ENCODE measurements at places on chromosomes 11 and 22.

DNA sequence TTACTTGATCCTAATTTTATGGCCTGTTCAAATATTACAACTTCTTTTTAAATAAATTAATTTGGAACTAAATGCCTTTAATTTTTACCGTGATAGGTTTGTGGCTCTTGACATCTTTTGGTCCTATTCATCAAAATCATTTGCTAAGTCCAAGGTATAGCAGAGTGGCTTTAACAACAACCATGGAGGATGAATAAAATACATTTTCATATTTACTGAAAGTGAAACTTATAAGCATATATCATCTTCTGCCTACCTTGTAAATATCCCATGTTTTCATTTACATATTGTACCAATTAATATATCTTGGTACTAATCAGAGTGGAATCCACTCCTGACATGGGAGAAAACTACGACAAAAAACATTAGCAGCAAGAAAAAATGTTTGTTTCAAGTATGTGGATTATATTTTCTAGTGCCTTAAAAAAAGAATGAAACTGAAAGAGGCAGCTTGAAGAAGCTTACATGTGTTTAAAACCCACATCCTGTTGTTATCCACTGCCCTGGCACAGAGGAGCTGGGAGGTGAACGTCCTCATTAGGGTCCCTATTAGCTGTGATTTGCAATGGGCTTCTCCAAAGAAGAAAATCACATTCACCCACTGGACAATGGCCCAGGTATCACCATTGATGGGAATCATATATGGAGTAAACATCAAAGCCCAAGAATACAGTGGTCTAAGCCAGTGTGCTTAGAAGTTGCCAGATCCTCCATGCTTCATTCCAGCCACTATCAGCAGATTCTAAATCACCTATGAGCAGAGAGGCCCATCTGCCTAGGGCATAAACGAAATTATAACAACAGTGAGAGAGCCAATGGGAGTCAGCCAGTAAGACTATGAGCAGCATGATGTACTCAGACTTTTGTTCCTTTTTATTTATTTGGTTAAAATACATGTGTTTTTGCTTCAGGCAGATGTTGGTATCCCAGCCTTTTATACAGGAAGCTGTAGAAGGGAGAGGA, 84.7 kb downstream of the MAML2 start:
- peak; percentile 18 for DNase-seq

DNA sequence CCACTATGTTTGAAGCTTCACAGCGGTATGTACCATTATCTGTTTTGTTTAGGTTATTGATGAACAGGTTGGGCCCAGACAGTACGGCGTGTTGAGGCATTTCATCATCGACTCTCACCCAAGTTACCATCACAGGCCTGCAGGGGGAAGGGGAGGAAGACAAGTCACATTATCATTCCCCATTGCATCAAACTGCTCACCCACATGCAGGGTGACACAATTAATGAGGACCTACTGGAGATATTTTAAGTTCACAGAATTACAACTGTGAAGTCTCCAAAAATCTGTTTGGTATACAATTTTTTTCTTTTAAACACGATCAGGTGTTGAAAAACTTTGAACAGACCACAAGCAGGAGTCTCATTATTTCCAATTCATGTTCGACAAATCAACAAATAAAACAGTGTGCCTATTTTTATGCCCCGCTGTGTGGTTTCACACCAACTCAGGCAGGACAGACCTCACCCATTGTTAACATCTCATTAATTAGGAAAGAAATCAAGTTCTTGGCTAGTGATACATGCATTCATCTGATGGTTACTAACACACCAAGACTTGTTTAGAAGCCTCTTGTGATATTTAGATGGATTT, 289.5 kb downstream of the CADM1 start:
- peak; percentile 25 for DNase-seq

DNA sequence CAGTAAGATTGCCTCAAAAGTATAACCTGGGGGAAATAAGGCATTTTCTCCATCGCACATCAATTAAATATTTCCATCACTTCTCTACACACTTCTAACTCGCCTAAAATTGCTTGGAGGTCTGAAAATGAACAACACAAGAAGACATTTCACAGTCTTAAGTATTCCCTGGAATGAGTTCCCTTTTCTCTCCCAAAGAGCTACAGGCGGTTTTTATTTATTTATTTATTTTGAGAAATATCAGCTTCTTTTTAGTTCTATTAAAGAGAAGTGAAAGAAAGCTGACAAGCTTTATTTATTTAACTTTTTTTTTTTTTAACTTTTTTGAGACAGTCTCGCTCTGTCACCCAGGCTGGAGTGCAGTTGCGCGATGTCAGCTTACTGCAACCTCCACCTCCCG, 11.5 kb upstream of the PARVB start:
- DNase-seq: no peak

- DNase-seq: no peak
Observed at GRCh38 chr11:102868339-102868738, 6.4 kb downstream of the MMP12 start.

GRCh38 chr11:44638032-44638431, 72.6 kb downstream of the CD82 start:
- no peak for DNase-seq

DNA sequence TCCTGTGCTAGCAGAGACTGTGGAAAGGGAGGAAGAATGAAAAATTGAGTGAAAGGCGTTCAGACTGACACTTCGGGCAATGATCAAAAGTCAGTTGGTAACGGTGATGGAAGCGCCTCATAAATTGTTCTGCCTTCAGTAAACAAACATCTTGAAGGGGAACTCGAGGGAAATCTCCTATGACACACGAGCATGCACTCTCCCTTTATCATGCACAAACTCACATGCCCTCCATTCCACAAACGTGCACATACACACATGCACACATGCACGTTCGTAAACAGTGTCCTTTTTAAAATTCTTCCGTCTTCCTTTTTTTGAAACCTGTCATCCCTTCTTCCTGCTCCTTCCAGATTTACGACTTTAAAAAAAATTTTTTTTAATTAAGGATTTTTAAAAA, 77.8 kb upstream of the TMEM45B start:
- no peak for DNase-seq

DNA sequence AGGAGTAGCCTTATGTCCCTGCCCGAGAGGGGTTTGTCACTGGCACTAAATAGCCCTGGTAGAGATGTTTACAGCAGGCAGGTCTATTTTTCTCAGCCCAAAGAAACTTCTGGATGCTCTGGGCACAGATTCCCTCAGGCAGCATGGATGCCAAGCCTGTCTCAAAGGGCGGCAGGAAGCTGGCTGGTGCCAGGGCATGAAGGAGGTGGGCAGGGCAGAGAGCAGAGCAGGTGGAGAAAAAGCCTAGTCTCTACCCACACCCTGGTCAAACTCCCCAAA, 4.1 kb upstream of the GAS2L1 start:
- DNase-seq: no peak

DNA sequence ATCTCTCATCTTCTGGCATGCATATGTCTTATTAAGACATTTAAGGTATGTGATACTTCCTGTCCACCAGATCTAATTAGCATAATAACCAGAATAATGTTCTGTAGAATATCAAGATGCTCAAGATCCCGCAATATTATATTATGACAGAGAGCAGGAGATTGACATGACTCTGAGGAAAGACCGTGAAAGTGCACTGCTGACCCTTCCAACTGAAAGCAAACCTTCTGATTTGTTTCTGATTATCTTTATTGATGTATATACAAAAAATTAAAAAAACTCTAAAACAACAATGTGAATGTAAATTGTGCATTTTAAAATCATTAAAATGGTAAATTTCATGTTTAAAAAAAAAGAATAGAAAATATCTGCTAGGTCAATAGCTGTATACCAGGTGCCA, 184.4 kb upstream of the TMEM45B start:
- no peak for DNase-seq

DNA sequence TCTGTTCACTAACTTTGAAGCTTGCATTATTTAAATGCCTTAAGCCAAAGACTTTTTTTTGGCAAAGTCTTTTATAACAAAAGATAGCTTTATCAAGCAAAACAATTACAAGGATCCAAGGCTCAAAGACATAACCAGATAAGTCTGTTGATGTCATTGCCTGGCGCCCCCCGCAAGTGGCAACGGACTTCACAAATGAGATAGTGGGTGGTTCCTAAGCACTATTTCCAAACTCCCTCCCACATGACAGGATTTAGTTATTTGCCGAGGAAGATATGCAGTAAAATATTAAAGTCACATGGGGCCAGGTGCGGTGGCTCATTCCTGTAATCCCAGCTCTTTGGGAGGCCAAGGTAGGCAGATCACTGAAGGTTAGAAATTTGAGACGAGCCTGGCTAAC, 194.2 kb upstream of the DDI1 start:
- DNase-seq: no peak

DNA sequence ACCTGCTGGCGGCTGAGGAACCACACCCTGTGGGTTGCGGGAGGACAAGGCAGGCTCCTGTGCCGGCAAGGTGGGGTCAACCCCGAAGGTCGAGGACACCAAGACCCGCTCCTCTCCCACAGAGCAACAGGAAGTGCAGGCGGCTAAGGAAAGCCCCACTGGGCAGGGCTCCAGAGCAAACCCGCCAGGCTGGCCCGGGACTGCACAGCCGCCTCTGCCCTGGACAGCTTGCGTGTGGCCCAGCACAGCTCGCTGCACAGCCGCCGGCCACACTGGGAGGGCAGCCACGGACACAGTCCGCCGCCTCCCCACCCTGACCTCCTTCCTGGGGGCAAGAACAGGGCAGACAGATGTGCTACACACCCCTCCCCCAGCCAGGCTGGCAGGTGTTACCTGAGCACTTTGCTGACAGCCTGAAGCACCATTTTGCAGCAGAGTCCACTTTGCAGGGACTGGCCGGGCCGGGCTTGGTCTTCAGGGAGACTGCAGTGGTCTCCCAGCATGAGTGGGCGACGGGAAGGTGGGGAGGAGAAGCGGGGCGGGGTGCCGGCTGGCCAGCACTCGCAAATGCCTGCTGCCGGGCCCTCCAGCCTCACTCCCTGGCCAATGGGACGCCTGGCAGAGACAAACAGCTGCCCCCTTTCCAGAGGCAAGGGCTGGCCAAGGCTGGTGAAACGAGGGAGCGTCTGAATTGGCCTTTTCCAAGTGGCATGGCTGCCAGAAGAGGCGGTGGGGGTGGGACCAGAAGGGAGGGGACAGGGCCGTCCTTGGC, at the start of gene MOB2:
MOB2 (minus strand) TSS at position 726 of the 772 bp plus-strand sequence; CDS start at position 503, 223 bp downstream.
- no peak for DNase-seq

DNA sequence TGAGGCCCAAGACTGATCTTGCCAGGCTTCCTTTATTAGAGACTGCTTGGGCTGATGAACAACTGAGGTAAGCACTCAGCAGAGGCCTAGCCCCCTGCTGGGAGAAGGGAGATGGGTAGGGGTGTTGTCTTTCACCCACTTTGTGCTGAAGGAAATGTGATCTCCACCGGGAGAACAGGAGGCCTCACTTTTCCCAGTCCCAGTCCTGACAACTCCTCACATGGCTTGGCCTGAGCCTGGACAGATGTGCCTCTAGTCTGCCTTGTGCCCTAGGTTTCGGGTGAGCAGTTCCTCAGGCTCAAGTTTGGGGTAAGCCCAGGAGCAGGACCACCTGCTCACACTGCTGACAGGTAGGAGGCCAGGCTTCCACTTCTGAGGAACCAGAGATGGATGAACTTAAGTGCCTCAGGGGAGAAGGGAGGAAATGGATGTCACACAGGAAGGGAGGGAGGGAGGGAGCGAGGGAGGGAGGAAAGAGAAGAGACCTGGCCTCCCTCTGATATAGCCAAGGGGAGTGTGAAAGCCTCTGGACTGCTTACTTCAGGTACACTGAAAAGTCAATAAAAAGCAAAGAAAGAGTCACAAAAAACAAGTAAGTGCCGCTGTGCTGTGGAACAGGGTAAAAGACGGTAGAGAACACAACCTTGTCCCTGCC, 8.1 kb downstream of the CLPB start:
- no peak for DNase-seq

- no peak for DNase-seq
Observed at GRCh38 chr22:33921525-33922348, 1.5 kb upstream of the LARGE1 start.

- no peak for DNase-seq
Observed at GRCh38 chr11:64716473-64717267, 6.3 kb downstream of the NRXN2 start.

GRCh38 chr11:94879006-94879405, 94.3 kb downstream of the CWC15 start:
- no peak for DNase-seq

- DNase-seq: no peak
Observed at GRCh38 chr22:39904862-39905261, 4.0 kb downstream of the GRAP2 start.

All from NK-92 treated with Interleukin-12 subunit alpha and Interleukin-12 subunit beta, amount 100 ng/mL, for 24 hours (cell line).